GF-D8 (cell line): ENCODE measurements at places on chromosomes 1 and 21.

DNA sequence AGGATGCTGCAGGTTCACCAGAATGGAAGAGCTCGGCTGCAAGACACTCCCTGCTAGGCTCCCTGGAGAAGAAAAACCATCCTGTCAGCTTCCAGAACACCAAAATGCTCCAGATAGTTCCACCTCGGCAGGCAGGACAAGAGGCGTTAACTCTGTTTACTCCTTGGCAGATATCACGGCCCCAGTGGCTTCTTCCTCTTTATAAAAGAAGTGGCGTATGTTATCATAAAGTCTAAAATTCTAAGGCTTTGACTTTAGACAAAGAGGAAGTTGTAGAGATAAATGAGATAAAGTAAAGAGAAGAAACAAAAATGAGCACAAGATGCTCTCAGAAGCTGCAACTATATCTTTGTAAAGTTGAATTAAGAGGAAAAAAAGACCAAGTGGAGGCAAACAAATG, 24.3 kb upstream of the MTF1 start:
- peak; percentile 33 for DNase-seq

- DNase-seq: no peak
Measured at GRCh38 chr1:193366764-193367507, 180.5 kb upstream of the B3GALT2 start.

DNA sequence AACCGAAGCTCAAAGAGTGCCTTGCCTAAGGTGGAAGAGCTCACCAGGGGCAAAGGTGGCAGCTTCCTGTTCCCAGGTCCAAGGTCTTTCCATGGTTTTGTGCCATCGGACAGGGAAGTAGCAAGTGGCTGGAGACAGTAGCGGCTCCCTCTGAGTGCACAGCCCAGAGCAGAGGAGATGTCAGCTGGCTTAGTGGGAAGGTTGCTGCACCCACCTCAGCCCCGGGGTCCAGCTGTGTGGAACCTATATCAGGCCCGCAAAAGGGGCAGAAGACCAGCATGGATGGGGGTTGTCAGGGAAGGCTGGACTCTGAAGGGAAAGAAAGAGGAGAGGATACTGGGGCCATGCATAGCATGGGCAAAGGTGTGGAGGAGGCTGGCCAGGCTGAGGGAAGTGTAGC, 6.8 kb downstream of the IKBKE start:
- DNase-seq: no peak

GRCh38 chr1:175277783-175278733, 85.5 kb upstream of the KIAA0040 start:
- DNase-seq: no peak

GRCh38 chr1:156677616-156678596, 699 bp upstream of the NES start:
- DNase-seq: peak; percentile 20

- no peak for DNase-seq
Measured at GRCh38 chr1:93827633-93828366, 51.2 kb downstream of the DNTTIP2 start.

- DNase-seq: no peak
Measured at GRCh38 chr1:175127565-175127964, 59.9 kb downstream of the TNN start.

- DNase-seq: no peak
Measured at GRCh38 chr1:38222891-38223290, 176.3 kb upstream of the POU3F1 start.

DNA sequence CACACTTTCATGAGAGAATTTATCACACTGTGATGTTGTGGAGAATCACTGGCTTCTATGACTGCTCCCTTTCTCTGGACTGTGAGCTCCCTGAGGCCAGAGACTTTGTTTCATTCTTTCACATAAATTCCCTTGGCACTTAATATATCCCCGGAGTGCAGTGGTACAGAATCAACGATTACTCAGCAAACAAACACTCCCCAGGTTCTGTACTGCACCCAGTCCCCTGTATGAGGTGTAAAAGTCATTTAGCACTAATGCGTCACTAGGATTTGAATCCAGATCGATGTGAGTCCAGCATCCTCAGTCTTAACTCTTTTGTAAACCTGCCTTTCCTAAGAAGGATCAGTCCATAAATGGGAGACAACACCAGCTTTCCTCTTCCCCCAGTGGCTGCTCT, 6.8 kb upstream of the UTP25 start:
- no peak for DNase-seq

DNA sequence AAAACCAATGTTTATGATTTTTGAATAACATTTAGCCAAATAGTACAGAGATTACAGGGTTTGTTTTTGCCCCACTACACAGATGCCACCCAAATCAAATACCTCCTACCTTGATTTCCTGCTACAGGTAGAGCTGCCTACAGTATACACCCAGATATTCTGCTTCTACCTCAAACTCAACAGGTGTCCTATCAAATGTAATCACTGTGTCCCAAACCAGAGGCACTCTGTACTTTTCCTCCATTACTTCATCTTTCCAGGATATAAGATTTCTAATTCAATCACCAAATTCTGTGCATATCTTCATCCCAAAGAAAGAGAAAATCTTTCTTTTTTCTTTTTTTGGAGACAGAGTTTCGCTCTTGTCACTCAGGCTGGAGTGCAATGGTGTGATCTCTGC, 9.6 kb downstream of the PUM1 start:
- no peak for DNase-seq

DNA sequence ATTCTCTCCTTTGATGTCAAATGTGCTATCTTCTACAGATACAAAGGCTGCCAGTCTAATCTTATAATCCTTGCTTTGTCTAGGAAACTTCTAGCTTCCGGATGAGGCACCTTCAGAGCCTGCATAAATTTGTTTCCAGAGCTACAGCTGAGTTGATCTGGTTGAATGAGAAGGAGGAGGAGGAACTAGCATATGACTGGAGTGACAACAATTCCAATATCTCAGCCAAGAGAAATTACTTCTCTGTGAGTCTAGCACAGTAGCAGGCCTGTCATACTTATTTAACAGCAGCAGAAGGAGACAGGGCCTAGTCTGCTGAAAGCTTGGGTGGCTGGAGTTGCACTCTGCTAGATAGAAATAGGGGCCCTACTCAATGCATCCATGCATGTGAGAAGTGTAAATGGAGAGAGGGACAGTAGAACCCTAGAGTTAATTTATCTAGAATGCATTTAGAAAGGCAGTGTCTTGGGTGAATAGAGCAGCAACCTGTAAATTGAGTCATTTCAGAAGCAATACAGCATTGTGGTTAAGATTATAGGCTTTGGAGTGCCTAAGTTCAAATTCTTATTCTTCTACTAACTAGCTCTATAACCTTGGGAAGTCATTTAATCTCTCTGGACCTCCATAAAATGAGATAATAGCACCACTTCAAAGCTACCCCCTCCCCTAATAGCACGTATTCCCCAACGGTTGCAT, 89.0 kb downstream of the MACF1 start:
- no peak for DNase-seq

DNA sequence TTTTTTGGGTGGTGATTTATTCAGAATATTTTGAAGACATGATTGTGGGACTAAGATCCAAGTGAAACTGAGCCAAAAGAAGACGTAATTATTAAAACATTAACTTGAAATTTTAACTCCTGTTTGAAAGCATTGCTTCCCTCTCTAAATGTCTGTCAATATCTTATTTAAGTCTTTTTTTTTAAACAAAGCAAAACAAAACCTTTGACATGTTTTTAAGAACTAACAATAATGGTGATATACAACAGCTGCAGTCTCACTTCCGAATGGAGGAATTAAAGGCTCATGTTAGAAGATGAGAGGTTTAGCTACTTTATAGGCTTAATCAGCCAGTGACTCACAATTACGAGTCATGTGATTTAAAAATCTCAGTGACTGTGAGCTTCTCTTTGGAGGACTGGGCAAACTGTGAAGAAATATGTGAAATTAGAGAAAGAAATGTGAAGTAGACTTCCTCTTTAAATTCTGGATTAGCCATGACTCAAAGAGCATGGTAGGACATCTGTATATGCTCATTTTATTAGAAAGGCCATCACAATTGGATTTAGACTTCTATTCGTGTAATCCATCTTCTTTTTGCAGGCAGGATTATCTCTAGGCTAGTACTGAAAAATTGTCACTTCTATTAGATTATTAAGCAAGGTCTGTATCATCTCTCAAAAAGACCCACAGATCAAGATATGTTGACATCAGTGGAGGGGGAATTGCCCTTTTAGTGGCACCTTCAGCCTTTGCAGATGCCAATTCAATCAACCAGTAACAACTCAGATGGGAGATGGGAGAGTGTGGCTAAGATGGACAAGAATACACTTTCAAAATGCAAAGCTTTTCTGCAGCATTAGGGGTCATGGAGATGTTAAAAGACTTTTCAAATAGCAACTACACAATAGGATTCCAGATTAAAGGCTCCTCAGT, 28.7 kb downstream of the KCNA3 start:
- DNase-seq: no peak

- DNase-seq: no peak
Measured at GRCh38 chr1:166235728-166236127, 68.9 kb upstream of the FAM78B start.

DNA sequence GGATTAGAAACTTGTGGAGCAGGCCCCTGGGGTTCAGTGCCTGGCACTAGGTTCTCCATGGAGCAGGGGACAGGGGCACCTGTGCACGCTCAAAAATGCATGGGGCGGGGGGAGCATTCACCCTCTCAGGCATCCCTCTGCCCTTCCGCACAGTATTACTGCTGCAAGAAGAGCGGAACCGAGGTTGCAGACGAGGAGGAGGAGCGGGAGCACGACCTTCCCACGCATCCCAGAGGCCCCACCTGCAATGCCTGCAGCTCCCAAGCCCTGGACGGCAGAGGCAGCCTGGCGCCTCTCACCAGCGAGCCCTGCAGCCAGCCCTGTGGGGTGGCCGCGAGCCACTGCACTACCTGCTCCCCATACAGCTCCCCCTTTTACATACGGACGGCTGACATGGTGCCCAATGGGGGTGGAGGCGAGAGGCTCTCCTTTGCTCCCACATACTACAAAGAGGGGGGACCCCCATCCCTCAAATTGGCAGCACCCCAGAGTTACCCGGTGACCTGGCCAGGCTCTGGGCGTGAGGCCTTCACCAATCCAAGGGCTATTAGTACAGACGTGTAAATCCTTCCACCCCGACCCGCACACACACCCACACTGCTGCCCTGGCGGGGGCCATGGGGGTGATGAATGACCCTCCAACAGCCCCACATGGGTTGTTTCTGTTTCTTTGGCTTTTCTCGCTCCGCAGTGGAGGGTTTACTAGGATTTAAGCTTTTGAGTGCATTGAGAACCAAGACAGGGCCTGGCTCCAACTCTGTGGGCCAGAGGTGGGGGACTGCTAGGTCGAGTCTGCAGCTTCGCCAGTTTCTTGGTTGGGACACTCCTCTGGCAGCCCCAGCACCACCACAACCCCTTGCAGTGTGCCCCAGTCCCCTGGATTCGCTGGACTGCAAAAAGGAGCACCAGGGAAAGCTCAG, 63.7 kb downstream of the TOR1AIP2 start:
- no peak for DNase-seq

GRCh38 chr1:202324646-202325045, 17.1 kb downstream of the UBE2T start:
- no peak for DNase-seq

- no peak for DNase-seq
Measured at GRCh38 chr1:44012404-44012803, 18.9 kb downstream of the SLC6A9 start.

DNA sequence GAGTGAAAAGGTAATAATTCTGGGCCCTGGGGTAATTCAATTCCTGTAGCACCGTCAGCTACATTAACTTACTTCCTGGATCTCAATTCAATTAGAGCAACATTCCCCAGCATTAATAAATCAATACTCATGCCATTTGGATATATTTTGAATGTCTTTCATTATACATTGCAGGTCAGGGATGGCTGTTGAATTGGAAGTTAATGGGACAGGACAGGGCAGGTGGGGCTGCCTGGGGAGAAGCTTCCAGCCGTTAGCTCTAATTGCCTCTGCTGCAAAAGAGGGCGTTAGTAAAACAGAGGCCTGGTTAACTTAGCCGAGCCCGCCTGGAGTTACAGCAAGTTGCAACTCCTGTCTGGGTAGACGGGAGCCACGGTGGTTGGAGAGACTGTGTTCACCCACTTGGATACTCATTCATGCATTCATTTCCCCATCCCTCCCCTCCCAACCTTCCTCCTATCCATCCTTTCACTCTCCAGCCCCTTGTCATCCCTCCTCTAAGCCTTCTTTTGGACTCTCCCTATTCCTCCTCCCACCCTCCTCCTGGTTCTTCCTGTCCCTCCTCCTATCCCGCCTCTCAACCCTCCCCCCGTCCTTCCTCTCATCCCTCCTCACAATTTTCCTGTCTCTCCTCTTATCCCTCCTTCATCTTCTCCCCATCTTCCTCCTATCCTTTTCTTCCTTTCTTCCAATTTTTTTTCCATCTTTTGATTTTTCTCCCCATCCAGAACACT, 137.6 kb upstream of the RUNX3 start:
- no peak for DNase-seq

DNA sequence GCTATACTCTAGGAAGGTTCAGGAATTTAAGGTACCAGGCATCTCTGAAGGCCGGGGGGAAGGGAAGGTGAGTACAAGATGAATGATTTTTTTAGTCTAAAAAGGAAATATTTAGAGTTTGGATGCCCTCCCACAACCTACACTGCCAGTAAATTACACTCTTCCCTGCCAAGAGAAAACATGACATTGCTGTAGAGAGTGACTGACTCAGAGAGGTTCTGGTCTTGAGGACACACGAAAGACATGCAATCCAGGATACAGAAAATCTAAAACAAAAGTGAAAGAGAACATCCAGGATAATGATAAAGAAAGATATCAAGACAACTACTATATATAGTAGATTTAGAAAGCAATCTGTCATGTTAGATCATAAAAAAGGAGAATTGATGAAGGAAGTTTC, 200.5 kb downstream of the TYW3 start:
- DNase-seq: no peak

- DNase-seq: no peak
Measured at GRCh38 chr1:98651116-98651632, 10.3 kb upstream of the SNX7 start.

DNA sequence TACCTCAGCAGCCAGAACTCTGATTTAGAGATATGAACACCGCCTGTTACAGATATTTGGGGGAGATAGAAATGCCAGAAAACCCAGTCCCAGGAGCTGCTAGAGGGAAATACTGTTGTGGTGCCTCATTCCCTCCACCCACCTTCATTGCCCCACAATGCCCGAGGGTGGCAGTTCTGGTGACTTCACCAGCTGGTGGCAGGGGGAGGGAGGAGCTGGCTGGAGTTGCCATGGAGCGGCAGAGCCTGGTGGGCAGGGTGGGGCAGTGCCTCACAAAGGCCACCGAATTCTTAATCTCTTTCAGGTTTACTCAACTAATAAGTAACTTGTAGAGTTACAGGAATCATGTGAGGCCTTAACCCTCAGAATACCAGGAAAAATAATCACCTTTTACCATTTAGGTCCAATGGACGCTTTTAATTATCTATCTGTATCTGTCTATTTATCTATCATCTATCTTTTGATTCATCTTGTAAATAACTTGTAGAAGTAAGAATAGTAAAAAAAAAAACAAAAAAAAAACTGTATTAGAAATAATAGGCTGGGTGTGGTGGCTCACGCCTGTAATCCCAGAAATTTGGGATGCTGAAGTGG, 11.7 kb upstream of the S100A11 start:
- DNase-seq: no peak

- no peak for DNase-seq
Measured at GRCh38 chr1:91731815-91732214, 154.1 kb downstream of the TGFBR3 start.

- DNase-seq: no peak
Measured at GRCh38 chr1:26468911-26469310, 3.3 kb upstream of the HMGN2 start.

GRCh38 chr1:1032424-1032823, 12.5 kb downstream of the AGRN start:
- no peak for DNase-seq

- DNase-seq: no peak
Measured at GRCh38 chr1:188065917-188066316, 1237.2 kb downstream of the PLA2G4A start.

- no peak for DNase-seq
Measured at GRCh38 chr1:233094691-233095090, 144.3 kb downstream of the NTPCR start.
